ENCODE measurements at places on chromosomes 12 and 14.

DNA sequence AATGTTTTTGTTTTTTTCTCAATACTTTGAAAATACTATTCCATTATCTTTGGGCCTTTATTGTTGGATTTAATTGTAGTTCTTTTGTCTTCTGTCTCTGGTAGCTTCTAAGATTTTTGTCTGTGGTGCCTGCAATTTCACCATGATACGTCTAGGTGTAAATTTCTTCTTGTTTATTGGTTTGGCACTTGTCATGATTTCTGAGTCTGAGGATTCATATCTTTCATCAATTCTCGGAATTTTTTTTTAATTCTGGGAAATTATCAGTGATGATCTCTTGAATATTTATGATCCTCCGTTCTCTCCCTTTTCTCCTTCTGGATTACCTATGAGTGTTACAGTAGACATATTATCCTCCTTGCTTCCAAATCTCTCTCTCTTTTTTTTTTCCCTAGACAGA, 14.8 kb upstream of the ADIPOR2 start:
- DNase-seq, result no peak

DNA sequence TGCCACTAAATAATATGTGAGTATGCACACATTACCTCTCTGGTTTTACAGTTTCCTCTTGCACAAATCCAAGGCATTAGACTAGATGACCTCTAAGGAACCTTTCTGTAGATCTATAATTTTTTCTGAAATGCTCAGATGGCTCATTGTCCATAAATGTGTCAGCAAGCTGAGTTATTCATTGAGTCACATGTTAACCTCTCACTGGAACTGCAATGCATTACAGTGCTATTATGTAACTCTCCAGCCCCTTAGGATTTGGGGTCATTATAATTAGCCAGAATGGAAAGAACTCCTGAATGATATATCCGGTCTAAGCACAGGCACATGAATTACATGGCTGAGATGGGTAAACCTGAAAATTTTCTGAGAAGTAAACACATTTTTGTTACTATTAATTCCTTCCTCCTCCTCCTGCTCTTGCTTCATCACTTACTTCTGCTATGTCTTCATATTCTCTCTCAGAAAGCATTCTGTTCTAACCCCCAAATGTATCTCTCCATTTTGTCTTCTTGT, 20.3 kb upstream of the DRAM1 start:
- no peak for DNase-seq

GRCh38 chr12:30153981-30154380, 370.2 kb upstream of the TMTC1 start:
- DNase-seq, result no peak

DNA sequence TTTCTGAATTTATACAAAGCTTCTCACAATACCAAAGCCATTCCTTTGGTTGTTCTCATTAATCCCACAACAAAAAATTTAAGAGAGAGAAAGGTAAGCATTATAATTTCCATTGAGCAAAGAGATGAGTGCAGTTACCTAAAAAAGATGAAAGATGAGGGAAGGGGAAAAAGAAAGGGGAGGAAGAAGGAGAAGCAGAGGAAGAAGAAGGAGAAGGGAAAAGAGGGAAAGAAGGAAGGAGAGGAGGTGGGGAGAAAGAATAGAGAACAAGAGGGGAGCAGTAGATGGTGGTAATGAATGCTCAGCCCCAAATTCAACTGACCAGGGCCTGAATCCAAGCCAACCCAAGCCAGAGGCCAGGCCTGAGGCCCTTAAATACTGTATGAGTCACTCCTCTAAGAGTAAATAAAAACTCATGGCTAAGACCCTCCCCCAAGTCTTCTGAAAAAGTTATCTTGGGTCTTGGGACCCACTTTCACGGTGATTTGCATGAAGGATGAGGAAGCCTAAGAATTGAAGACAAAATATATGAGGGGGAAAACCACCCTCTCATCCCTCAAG, 144.6 kb downstream of the ITPR2 start:
- no peak for DNase-seq

- no peak for DNase-seq
Measured at GRCh38 chr14:90184571-90185266, 71.6 kb upstream of the PSMC1 start.

DNA sequence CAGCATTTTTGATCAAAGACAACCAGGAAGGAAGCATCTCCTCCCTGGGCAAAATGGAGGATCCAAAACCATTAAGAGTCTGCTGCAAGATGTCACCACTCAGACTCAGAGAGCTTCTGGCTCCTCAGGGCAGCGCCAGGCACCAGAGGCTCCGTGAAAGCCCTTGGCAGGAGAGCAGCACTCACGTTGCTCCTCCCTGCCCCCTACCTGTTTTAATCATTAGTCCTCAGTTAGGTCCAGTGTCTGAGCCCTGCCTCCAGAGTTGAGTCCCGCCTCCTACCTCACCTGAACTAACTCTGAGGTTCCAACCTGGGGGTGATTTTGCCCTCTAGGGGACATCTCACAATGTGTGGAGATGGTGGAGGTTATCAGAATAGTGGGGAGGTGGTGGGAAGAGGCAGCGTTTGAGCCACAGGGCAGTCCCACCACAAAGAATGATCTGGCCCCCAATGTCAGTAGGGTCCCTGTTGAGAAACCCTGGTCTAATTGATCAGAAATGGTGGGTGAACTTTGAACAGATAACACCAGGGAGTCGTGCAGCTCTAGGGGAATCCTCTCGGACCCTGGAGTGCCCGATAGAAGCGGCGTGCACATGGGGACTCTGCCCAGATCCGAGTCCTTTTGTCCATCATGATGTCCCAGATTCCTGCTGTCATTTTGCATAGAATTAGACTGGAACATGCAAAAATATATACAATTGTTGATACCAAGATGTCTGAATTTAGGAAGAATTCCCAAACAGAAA, 156.7 kb upstream of the DIO3 start:
- no peak for DNase-seq

DNA sequence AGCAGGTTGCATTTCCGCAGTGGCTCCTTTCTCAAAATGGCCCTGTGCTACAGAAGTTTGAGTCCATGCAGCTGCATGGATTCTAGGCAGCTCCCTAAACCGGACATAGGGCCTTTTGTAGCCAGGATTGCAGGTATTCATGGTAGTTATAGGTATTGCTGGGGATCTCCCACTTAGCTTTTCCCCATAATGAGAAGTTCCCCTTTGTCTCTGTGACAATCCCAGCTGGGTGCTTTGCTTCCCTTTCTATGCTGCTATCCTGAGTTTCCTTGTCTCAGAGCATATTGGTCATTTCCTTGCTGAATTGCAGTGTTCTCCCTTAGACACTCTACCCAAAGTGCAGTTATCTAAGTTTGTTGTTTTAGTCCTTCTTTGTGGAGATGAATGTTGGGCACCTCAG, 120.9 kb upstream of the MIS18BP1 start:
- DNase-seq, result no peak

- no peak for DNase-seq
Measured at GRCh38 chr12:101127521-101128219, 82.4 kb downstream of the SLC5A8 start.

- DNase-seq, result no peak
Measured at GRCh38 chr14:20468764-20469241, 403 bp upstream of the PNP start.

- no peak for DNase-seq
Measured at GRCh38 chr14:34650786-34651584, 21.0 kb upstream of the SNX6 start.

GRCh38 chr12:2772370-2772769, 22.4 kb upstream of the FKBP4 start:
- no peak for DNase-seq

- DNase-seq, result no peak
Measured at GRCh38 chr14:37746140-37746832, 150.9 kb downstream of the TTC6 start.

DNA sequence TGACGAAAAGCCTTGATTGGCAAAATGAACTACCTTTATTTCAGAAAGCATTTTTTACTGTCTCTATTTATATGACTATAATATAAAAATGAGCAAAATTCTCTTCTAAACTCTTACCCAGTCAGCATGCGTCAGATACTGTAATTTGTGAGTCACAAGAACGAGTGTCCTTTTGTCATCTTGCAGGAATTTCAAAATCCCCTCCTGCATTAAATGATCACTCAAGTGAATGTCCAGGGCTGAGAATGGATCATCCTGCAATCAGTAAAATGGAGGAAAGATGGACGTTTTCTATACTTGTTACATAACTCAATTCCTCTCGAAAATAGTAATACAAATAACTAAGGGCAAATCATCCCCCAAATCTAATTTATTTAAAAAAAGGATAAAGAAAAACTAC, 77.7 kb upstream of the KCNJ8 start:
- no peak for DNase-seq

DNA sequence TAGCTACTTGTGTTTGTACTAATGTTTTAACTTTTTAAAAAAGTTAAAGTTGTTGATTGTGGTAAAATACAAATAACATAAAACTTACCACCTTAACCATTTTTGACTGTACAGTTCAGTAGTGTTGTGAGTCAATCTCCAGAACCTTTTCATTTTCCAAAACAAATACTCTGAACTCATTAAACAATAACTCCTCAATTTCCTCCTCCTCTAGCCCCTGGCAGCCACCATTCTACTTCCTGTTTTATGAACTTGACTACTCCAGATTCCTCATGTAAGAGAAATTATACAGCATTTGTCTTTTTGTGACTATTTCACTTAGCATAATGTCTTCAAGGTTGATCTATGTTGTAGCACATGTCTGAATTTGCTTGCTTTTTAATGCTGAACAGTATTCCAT, 299.1 kb upstream of the AMIGO2 start:
- DNase-seq, result no peak

DNA sequence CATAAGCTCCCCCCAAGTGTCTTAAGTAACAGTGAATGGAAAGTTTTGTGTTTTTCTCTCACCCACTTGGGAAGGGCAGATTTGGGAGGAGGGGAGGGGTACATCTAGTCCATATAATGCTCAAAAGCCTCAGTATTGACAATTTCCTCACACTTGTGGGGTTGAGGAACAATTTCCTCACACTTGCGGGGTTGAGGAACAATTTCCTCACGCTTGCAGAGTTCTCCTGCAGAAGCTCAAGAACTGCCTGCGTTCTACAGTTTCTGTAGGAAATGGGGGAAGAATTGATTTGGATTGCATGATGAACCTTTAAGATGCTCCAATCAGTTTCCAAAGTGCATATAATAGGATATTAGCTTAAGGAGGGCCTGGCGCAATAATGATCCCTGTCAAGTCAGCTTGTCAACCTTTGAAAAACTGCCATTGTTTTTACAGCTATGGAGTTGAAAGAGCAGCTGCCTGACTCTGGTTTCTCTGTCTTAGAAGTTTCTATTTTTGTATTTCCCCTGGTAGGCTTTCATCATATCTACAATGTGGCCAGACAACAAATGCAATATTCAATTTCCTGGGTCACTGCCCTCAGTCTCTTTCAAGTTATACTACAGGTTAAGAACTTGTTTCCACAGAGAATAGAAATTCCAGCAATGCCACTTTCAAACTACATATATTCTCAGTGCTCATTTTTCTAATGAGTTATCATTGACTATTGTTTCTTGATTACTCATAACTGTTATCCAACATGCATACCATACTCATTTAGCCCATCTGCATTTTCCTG, 66.5 kb downstream of the PLEKHG7 start:
- no peak for DNase-seq

DNA sequence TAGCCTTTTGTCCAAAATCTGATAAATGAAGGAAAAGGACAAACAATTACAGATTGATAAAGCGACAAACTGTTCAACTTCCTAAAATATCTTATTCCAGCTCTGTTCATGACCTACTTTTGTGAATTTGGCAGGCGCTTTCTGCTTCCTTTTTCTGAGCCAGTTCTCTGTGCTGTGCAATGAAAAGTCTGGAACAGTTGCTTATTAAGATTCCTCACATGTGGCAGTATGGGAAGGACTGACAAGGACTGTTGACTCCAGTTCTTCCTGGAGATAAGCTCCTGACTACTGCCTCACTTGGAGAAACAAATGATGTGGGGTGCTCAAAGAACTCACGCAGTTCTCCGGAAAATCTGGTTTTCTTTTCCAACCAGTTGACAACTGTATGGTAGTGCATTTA, 58.3 kb upstream of the ANP32D start:
- DNase-seq, result no peak

DNA sequence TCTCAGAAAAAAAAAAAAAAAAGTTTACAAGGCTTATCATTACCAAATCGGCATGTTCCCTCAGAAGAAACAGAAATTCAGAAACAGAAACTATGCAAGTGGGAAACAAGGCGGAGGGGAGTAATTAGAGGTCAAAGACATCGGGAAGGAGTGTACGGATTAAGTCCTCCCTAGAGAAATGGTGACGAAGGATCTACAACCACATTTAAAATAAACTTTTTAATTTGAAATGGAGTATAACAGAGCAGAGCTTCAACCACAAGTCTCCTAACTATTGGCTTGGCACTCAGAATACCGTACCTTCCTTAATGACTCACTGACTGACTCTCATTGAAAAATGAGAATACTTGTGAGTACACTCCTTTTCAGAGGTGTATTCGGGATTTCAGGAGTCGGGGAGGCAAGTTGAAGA, 908 bp downstream of the ENTPD5 start:
- no peak for DNase-seq

GRCh38 chr12:15732341-15733061, 56.7 kb downstream of the EPS8 start:
- DNase-seq, result no peak

GRCh38 chr14:39217214-39217879, 16.4 kb upstream of the MIA2 start:
- no peak for DNase-seq

DNA sequence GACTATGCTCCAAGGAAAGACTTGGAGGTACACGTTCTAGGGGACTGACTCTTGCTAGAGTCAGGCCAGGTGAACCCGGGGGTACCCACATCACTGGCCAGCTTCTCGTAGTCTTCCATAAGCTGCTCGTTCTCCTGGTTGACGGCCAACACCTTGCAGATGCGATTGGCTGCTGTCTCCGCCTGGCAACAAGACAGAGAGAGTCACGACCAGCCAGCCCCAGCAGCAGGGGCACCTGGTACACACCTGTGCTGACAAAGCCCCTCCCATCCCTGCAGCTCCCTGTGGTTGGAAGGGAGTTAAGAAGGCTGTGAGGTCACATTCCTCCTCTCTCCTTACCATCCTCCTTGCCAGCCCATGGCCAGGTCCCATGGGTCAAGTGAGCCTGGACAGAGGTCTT, 85.5 kb downstream of the ACTN1 start:
- no peak for DNase-seq

DNA sequence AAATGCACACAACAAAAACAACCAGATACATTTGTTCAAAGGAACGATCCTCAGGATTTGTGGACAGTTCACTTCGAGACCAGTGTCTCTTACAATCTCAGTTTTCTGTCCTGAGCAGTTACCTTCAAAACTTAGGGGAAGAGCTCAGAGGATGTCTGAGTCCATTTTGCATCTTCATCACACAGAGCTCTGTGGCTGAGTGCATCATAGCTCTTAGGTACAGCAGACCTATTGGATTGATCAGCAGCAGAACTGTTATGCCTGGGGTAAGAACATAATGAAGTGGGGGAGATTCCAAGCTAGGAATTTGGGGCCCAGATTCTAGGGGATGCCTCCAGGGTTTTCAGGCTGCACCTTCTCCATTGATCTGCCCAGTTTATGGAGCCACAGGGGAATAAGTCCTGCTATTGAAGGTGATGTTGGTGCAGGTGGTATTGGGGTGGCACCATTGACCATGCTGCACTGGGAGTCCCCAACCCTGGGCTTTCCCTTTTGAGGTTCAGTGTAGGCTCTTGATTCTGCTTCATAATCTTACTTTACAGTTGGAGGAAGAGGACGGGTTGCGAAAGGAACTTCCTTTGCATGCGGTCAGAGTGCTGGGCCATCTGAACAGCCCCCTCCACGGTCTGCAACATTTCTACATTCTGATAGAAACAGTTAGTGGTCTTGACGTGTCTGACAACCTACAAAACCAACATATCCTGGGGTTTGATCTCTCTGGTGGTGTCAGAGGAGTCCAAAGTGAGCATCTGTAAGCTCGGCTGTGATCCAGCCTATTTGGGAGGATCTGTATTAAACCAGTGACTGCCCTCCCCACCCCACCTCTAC, 112.8 kb downstream of the CHST11 start:
- no peak for DNase-seq

Data from activated T-helper 1 cell treated with anti-CD3 and anti-CD28 coated beads, Interleukin-2, amount 50 U/mL, for 16 hours (primary cell).